Adrenal gland (tissue), 19 donors: ENCODE measurements at places on chromosomes 7 and 10. TPM values are rescaled to one million over a fixed set of nuclear protein-coding genes. Genes with fewer than 3 reads are reported as not detected.

Gene CDNF
- 3.7 TPM for total RNA-seq

Gene PDE6C
- total RNA-seq, result not detected

Gene TMEM26
- 2.1 TPM for total RNA-seq

Gene ZNF365
- total RNA-seq, result 0.32 TPM

Gene BAG3
- total RNA-seq, result 31.8 TPM
